ENCODE measurements at places on chromosomes 7 and 10.

GRCh38 chr7:81725812-81726127, 44.1 kb downstream of the HGF start:
- no peak for DNase-seq

DNA sequence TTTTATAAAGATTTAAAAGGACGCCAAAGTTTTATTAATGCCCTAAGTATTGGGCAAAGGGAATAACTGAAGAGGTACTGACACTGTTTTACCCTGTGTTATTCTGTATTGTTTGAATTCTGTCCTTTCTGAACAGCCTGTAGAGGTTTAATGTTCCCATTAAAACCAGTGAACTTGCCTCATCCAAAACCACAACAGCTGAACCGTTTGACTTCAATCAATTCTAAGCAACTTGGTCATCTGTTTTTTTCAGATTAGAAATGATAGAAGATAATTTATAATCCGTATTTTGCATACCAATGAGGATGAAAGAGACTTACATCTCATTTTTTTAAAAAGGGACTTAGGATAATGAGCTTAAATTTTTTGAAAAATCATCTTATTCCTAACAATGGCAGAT, 40.4 kb downstream of the HACD1 start:
- DNase-seq = no peak

GRCh38 chr10:10222304-10222841, 795.3 kb upstream of the CELF2 start:
- DNase-seq = no peak

DNA sequence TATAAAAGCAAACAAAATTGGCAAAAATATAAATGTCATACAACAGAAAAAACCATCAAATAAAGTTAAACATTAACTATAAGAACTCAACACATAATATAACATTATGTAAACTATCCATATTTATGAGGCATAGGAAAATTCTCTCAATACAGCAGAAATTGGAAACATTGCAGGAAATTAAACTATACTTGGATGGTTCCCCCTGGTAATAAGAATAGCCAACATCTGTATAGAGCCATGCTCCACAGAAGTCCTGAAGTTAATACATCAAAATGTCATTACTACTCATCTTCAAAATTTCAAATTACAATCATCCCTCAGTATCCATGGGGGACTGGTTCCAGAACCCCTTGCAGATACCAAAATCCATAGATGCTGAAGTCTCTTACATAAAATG, 350.5 kb downstream of the PARD3 start:
- DNase-seq = no peak

DNA sequence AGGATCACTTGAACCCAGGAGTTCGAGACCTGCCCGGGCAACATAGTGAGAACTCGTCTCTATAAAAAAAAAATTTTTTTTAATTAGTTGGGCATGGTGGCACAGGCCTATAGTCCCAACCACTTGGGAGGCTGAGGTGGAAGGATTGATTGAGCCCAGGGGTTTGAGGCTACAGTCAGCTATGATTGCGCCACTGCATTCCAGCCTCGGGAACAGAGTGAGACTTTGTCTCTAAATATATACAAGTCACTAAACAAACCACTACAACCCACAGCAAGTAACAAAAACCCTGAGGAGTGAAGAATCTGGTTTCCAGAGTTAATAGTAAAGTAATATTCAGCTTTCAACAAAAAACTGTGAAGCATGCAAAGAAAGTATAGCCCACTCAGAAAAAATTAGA, 32.7 kb upstream of the HHEX start:
- DNase-seq = no peak

DNA sequence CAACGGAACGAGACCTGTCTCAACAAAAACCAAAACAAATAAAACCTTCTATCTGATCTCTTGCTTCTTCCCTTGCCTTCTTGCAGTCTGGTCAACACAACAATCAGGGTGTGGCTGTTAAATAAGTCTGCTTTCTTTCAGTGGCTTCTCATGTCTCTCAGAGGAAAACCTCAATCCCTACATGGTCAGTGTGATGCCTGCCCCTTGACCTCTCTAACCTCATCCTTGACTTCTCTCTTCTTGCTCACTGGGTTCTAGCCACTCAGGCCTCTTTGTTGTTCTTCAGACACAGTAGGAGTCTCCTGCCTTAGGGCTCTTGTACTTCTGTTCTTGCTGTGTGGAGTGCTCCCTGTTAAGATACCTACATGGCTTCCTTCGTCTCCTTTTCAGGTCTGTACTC, 220.4 kb downstream of the SDHAF3 start:
- DNase-seq = no peak

- DNase-seq = peak; percentile 28
Observed at GRCh38 chr10:128047351-128047750, 78.9 kb downstream of the MKI67 start.

- no peak for DNase-seq
Observed at GRCh38 chr10:43166207-43166879, 28.1 kb downstream of the CSGALNACT2 start.

DNA sequence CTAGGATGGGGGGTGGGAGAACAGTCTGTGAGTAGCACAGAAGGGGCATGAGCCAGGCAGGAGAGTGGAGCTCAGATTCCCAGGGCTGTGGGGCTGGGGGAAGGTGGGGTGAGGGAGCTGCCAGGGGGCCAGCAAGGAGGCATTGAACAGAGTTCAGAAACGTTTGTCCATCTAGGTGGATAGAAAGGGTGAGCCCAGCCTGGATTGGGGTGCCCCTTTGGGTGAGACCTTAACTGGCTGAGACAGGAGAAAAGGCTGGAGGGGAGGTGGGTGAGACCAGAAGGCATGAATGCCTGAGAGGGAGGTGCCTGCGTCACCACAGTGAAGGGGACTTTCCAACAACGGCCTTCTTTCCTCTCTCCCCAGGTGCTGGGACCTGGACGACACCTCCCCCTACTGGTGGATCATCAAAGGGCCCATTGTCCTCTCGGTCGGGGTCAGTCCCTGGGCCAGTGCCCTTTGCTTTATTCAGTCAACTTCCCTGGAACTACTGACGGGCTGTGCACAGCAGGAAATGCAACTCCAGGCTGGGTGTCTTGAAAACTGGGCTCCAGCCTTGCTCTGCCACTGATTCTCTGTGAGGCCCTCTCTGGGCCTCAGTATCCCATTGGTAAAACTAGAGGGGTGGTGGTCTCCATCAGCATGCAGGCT, 11.0 kb downstream of the GHRHR start:
- DNase-seq = peak; percentile 52

DNA sequence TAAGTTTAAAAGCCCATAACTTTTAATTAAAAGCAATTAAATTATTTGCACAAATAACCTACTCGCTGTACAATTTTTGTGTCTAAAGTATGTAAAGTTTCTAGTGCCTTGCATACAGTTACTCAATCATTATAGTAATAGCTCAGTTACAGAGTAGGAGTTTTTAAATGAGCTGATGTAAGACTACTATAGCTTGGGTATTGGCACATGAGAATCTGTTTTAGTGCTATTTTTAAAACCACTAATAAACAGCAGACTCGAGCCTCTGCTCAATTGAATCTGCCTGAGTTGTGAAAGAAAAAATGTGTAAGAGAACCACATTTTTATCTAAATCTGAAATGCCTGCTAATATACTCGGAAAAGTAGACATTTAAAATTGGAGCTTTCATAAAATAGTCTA, 31.1 kb downstream of the CTNNA3 start:
- no peak for DNase-seq

DNA sequence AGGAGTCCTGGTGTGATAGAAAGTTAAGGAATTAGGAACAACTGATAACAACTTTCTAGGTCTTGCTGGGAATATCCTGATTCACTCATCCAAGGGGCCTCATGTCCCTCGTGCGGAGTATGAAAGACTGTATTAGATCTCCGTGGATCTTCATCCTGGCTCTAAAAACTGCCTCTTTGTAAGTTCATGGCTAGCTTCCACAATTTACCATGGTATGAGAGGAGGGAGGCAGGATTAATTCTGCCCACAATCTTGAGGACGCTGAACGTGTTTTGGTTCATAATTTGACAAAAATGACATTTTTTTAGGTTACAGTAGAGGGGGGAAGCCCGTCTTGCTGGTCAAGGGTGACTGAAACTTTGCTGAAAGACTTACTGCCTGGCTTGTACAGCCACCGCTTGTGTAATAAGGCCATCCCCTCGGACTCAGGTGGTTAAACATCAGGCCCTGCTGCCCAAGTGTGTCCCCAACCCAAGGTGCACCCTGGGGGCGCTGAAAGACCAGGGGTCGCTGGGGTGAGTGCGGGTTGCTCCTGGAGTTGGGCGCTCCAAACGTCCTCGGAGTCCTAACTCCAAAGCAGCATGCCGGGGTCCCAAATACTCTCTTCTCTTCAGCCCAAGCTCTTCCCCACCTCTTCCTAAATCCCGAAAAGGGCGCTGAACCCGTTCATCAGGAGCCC, 733 bp downstream of the HIBADH start:
- no peak for DNase-seq

GRCh38 chr10:32955790-32956189, 2.2 kb downstream of the ITGB1 start:
- DNase-seq = no peak

Measured in 8988T (cell line).